ENCODE measurements at places on chromosomes 1 and 21.
A peak's percentile ranks its signal among the peaks of the same experiment; 100 is the strongest.

GRCh38 chr1:181044449-181044966 lies 10.7 kb downstream of the MR1 start:
- DNase-seq = no peak

DNA sequence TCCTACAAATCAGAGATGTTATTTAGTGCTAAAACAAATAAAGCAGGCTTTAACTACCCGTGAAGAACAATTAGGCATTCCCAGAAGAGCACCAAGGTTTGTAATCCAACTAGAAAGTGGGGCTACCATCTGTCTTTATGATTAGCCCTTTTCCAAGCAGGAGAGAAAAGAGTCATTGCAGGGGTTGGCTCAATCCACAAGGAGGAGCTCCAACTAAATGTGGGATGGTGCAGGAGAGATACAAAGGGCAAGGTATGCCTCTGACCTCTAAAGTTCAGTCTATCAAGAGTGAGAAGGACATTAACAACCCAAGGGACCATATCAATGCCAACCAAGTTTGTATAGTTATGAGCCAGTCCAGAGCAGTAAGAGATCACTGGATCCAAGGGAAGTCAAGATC lies 382.7 kb upstream of the DUSP10 start:
- no peak for DNase-seq

- peak; percentile 21 for DNase-seq
Observed at GRCh38 chr1:63593886-63594605, 835 bp downstream of the PGM1 start.

- no peak for DNase-seq
Observed at GRCh38 chr1:228938537-228938901, 203.2 kb downstream of the RHOU start.

DNA sequence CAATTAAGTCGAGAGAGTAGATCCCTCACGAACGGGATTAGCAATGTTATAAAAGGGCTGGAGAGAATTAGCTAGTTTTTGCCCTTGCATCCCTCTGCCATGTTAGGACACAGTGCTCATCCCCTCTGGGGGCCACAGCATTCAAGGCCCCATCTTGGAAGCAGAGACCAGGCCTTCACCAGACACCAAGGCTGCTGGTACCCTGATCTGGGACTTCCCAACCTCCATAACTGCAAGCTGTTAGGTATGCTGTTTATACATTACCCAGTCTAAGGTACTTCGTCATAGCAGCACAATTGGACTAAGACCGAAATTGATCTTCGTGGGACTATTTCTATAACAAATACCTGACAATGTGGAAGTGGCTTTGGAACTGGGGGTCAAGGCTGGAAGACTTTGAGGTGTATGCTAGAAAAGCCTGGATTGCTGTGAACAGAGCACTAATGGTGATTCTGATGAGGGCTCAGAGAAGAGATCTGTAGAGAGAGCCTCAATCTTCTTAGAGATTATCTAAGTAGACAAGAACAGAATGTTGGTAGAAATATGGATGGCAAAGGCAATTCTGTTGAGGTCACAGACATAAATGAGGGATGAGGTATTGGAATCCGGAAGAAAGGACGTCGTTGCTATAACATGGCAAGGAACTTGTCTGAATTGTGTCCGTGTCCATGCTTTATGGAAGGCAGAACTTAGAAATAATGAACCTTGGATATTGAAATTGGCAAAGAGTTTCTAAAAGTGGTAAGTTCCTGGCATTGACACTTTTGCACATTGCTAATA lies 83.8 kb upstream of the KIF26B start:
- no peak for DNase-seq
